ENCODE measurements at places on chromosomes 11 and 22.

DNA sequence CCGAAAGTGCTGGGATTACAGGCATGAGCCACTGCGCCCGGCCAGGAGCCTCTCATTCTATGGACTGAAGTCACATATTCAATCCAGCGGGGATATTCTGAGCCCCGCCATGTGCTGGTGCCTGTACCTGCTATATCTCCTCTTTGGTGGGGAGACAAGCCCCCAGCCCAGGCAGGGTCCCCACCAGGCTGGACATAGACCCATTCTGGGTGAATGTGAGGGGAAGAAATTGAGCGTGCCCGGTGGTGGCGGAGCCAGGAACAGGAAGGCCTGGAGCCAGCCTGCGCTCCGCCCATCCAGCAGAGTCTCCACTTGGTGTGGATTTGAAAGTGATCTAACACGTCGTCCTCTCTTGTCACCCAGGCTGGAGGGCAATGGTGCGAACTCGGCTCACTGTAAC, 38.0 kb upstream of the CSNK1E start:
- no peak for DNase-seq

GRCh38 chr11:78560153-78560552, 14.5 kb downstream of the NARS2 start:
- no peak for DNase-seq

- no peak for DNase-seq
These were observed 13.0 kb downstream of the ACO2 start for GRCh38 chr22:41481925-41482318.

- DNase-seq: no peak
These were observed 262.2 kb downstream of the BRD1 start for GRCh38 chr22:49565516-49565855.

GRCh38 chr11:128741916-128742315, 48.0 kb downstream of the FLI1 start:
- DNase-seq: no peak

GRCh38 chr11:62883673-62884072, 3.0 kb downstream of the SLC3A2 start:
- no peak for DNase-seq

GRCh38 chr11:64018310-64018709, 17.4 kb upstream of the FLRT1 start:
- DNase-seq: no peak

- no peak for DNase-seq
These were observed 57.4 kb upstream of the BMAL1 start for GRCh38 chr11:13220148-13220547.

DNA sequence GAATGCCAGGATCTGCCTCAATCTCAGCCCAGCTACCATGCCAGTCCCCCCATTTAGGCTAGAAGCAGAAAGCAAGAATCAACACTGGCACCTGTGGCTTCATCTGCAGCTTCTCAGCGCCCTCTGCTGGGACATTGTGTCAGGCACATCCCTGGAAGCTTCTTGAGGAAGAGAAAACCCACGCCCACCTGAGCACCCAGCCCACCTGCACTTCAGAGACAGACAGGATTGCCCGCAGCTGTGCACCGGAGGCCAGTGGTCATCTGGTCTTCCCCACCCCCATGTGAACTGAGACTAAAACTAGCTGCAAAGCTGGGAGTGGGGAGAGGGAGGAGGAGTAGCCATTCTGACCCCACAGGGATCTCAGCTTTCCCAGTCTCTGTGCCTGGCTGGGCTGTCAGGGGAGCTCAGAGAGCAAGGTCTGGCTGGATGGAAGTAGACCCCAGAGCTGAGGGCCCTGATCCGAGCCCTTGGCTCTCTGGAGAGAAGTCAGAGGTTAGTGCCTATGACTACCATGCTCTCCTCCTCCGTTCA, 66.8 kb downstream of the FEZ1 start:
- no peak for DNase-seq

- no peak for DNase-seq
These were observed 802 bp downstream of the TENM4 start for GRCh38 chr11:79439886-79440570.

DNA sequence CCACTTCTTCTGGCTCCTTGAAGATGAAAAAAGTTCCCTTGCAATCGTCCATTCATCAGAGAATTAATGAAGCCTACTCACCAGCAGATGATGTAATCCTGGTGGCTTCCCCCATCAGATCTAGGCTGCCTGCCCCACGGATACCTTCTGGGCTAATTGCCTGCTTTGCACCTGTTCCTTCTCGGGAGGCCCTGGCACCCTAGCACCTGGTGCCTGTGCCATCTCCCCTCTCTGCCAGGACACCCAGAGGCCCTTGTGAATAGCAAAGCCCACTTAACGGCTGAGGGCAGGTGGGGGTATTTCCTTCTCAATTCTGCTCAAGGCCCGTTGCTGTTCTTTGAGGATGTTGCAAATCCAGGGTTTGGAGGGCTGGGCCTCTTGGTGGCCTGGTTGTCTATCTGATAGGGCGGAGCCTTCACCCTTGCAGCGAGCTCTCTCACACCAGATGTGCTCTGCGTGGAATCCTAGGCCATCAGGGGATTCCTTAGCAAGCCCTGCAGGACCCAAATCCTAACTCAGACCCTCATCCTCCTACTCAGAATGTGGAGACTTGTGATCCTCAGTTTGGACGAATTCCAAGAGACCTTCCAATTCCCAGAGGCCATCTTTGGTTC, at the start of gene LMO2:
LMO2 (minus strand) TSS at position 363 of the 614 bp plus-strand sequence. CDS start 22,360 bp downstream, outside the sequence.
- no peak for DNase-seq

- no peak for DNase-seq
These were observed 13.7 kb downstream of the NFRKB start for GRCh38 chr11:129881570-129882170.

DNA sequence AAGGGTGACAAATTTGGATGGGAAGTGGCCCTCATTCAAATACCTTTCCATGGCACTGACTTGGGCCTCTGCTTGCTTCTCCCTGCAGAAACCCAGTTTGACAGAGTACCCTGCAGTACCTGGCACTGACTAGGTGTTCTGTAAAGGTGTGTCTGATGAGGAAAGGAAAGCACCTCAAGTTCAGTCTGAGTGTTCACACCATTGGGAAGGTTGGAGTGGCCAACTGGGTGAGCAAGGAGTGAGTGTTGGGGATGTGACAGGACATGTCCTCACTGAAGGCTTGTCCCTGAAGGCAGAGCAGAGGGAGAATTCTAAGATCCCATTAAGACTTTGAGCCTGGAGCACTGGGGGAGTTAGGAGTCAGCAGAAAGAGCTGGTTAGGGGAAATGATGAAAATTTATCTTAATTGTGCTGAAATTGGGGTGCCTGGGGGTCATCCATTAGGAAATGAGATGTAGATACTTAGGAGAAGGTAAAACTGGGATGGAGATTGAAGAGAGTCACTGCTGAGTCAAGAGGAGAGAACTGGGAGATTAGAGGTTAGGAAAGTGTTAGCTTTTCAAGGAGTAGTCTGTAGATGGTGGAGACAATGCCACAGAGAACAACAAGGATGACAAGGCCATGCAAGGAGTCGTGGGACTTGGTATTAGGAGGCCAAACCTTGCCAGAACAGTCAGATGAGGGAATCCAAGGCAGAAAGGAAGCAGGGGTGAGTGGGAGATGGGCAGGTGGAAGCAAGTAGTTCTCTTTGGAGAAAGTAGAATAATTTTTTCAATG, 6.1 kb downstream of the SREBF2 start:
- DNase-seq: no peak

- no peak for DNase-seq
These were observed 1402.0 kb downstream of the BRD1 start for GRCh38 chr22:48425641-48426040.

DNA sequence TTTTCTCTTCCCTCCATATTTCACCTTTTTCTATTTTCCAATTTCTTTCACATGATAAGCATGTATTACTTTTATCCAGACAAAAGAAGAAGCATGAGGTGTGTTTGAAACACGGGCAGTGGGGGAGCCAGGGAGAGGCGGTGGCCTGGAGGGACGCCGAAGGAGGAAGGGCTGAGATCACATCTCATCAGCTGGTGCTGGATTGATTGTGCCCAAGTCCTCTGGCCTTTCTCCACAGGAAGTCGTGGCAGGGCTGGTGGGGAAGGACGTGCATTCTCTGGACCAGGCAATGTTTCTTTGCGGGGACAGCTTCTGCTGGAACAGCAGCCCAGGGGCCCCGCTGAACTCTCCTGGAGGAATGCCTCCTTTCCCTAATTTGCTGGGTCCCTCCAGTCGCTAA, 82.9 kb downstream of the MIAT start:
- no peak for DNase-seq

- no peak for DNase-seq
These were observed 274.4 kb upstream of the SYN3 start for GRCh38 chr22:33332538-33332937.

- peak; percentile 13 for DNase-seq
These were observed 44.2 kb upstream of the SMTN start for GRCh38 chr22:31036671-31037550.

DNA sequence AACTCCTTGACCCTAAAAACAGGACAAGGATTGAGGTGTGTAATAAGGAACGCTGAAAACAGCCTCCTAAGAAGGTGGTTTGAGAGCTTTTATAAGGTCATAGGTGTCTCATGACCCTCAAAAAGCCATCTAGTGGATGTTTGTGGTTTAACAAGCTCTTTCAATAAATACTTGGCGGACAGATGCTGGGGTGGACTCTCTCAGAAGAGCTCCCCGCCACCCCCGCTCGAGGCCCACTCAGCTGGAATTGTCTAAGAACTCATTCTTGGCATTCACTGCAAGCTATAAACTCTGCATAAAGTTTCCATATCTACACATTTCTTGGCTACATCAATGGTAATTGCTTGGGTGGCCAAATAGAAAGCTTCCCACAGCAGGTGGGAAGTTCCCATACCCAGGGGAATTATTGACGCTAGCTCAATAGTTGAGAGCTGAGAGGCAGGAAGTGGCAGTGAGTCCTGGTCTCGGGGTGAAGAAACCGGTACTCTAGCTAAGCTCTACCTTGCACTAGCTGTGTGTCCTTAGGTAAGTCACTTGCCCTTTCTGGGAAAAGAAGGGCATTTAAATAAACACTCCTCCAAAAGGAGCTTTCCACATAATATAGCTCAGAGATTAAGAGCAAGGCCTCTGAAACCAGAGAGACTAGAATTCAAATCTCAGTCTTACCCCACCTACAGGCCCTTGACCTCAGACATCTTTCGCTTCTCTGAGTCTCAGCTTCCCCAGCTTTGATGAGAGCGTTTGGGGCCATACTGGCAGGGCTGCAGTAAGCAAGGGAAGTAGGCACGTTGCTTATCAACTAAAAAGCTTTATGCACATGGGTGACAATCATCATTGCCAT, 6.4 kb downstream of the MS4A15 start:
- no peak for DNase-seq

- no peak for DNase-seq
These were observed 14.2 kb upstream of the APOBEC3A start for GRCh38 chr22:38943201-38943600.

DNA sequence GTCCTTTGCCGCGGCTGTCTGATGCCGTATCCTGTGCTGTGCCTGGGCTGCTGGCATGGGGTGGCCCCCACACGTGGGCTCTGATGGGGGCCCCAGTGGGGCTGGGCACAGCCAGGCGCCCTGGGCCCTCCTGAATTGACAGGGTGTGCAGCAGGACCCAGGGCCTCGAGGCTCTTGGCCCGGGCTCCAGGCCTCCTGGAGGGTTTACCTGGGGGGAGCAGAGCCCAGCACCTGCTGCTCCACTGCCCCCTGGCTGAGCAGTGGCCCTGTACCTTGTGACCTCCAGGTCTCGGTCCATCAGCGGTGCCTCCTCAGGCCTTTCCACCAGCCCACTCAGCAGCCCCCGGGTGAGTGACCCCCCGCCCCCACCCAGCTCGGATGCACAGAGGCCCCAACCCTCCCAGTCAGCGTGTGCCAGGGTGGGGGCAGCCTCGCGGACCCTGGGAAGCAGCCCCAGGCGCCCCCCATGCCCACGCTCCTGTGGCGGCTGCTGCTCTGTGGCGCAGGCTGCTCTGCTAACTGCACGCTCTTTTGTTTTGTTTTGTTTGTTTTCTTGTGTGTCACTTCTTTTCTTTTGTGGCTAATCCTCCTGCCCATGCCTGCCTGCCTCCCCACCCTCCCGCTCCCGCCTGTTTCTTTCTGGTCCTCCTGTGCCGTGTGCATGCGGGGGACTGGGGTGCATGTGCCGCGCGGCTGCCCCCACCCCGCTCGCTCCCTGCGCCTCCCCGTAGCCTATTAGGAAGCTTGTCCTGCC, 36.9 kb downstream of the MOB2 start:
- DNase-seq: no peak

- no peak for DNase-seq
These were observed 10.8 kb downstream of the KRTAP5-6 start for GRCh38 chr11:1707751-1708150.

- no peak for DNase-seq
These were observed 176.5 kb downstream of the TENM4 start for GRCh38 chr11:79264284-79264683.

DNA sequence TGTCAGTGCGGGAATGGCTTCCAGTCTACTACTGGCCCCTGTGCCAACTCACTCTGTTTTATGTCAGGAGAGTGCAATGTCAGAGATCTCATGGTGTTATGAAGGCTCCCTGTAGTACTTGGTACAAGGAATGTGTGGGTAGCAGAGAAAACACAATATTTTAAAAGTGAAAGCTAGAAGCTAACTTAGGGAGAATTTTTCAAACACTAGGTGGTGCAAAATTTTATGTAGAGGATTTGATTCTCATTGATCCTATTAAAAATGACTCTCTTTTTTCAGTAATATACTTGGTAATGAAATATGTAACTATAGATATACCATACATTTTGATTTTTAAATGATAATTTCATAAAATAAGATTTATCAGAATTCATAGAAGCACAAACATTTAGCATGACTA, 134.7 kb downstream of the JRKL start:
- no peak for DNase-seq

DNA sequence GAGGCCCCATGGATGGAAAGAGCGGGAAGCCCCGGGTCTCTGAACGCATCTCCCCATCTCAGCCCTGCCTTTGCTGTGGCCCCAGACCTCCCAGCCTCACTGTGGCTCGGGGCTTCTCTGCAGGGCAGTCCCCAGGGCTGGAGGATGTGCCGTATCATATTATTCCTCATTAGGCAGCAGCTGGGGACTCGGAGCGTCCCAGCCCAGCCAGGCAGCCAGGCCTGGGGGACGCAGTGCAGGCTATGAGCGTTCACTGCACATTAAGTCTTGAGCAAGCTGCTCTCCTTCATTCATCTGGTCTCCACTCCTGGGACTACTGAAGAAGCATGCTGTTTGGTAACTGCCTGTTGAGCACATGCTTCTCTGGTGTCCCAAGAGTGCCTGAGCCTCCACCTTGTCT, 226.8 kb upstream of the TBCEL start:
- DNase-seq: no peak

- DNase-seq: no peak
These were observed 28.8 kb downstream of the PRDM10 start for GRCh38 chr11:129973809-129974208.

- no peak for DNase-seq
These were observed 126.3 kb downstream of the C11orf91 start for GRCh38 chr11:33574331-33574730.
